ENCODE measurements at places on chromosomes 6 and 20.

DNA sequence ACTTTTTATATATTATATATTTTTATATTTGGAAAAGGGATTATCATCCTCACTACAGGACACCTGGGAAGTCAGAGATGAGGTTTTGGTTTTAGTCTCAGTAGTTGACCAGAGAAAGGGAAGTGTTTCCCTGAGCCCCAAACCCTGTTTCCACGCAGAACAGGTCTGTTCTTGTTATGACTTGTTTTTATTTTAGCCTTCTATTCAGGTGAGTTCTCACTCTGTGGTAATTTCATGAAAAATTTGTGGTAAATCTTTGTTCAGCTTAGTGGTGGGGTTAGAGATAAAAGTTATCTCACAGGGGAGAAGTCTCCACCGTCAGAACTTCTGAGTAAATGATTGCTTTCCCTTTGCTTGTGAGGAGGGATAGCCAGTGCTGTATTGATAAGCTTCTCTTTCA, 224.9 kb downstream of the FARS2 start:
- DNase-seq, result no peak

DNA sequence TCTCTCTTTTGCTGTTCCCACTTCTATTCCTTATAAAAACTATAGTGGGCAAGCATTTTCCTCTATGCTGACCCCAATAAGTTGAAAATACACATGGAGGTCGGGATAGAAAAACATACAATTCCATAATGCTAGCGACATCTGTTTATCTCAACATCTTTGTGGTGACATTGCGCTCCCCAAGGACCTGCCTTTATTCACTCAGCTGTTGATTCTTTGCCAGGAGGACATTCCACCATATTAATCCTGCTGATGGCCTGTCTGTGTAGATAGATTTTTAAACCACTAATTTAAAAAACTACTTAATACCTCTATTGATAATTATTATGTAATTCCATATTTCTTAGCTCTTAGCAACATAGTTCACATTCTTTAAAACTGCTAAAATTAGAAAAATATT, 555.3 kb upstream of the MAP3K7 start:
- no peak for DNase-seq

GRCh38 chr6:17469006-17469832, 75.8 kb downstream of the CAP2 start:
- no peak for DNase-seq

GRCh38 chr20:64137598-64138031, 26.6 kb upstream of the MYT1 start:
- DNase-seq, result no peak

- DNase-seq, result no peak
These were observed 72.0 kb downstream of the REV3L start for GRCh38 chr6:111411046-111411445.

- DNase-seq, result no peak
These were observed 1.6 kb upstream of the PTGIS start for GRCh38 chr20:49569411-49570115.

DNA sequence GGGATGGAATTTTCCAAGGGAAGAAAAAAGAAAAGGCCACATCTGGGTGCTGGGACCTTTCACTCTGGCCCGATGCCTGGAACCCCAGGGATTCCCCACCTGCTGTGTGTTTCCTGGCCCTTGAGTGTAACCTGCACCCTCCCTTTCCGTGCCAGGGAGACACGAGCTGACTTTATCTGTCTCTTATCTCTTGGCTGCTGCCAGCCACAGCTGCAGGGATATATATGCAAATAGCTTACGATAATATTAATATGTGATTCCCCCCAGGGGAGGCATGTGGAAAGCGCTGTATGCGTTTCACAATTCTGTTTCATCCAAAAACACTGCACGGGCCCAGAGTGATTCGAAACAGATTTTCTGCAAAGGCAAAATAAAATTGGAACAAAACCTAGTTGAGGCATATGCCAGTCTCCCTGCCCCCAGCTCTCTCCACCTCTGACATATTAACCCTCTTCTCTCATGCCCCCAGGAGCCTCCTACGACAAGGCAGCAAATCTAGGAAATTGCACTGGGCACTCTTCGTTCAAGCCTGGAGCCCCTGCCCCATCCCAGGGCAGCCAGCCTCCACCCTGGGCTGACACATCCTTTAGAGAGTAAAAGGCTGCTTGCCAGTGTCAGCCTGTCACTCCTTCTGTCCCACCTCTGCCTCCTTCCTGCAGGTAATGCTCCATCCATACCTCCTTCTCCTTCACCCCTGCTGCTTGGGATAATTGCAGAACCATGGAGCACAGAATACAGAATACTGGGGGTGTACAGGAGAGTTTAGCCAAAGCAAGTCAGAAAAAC, 1.3 kb downstream of the RIPOR3 start:
- no peak for DNase-seq

- DNase-seq, result no peak
These were observed 2.6 kb downstream of the NT5E start for GRCh38 chr6:85452441-85452881.

DNA sequence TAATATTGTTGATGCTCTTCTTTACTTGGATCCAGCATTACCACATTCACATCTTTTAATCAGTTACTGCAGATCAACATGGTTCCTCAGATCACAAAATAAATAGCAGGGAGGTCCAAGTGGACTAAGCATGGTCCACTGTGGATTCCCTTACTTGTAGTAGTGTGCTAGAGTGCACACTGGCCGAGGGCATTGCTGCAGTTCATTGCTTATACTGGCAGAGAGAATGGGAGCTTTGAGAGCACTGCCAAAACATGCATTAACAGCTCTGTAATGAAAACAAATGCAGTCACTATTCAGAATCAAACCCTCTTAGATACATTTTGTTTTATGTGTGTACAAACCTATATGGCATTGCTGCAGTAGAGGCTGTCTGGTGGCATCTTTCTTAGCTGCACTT, 471.5 kb downstream of the CD109 start:
- DNase-seq, result no peak

DNA sequence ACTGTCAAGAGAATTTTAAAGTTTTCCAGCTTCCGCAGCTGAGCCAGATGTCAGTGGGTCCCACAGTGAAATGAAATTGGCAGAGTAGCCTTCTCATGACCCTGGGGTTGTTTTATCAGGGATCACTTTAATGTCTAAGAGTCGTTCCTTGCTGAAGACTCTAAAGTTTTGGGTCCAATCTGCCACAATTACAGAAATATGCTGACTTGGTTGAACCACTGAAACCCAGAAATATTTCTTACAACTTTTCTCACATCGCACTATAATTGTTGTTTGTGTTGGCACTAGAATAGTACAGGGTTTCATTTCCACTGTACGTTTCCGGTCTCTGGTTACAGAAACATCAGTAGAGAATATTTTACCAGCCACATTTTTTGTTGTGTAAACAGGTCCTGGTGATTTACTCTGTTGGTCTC, 109.0 kb downstream of the HMGCLL1 start:
- DNase-seq, result no peak

GRCh38 chr20:17381724-17382123, 149.5 kb downstream of the BFSP1 start:
- no peak for DNase-seq

- DNase-seq, result no peak
These were observed 59.1 kb upstream of the SUPT3H start for GRCh38 chr6:45436544-45437438.
